ENCODE measurements at places on chromosomes 1 and 21.

DNA sequence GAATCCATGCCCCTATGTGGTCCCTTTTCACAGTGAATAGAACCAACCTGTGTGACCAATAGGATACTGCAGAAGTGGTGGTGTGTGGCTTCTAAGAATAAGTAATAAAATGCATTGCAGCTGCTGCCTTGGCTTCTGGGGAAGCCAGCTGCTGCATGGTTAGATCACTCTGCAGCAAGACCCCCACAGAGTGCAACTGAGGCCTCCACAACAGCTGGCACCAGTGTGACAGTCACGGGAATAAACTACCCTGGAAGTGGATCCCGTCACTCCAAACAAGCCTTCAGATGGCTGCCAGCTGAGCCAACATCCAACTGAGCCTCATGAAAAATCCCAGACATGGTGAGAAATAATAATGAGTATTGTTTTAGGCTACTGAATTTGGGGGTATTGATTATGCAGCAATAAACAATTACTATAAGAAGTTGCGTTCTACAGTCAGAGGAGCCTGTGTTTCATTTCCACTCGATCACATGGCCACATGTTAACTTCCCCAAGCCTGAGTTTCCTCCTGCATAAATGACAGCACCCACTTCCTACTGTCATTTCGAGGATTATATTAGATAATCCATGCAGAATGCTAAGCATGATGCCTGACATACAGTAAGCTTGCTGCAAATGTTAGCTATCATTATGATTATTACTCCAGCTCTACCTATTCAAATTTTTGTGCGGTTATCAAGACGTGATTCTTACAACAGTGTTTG lies 20.8 kb upstream of the COG2 start:
- no peak for DNase-seq

- DNase-seq: no peak
These were observed 26.6 kb downstream of the IL23R start for GRCh38 chr1:67192902-67193301.

DNA sequence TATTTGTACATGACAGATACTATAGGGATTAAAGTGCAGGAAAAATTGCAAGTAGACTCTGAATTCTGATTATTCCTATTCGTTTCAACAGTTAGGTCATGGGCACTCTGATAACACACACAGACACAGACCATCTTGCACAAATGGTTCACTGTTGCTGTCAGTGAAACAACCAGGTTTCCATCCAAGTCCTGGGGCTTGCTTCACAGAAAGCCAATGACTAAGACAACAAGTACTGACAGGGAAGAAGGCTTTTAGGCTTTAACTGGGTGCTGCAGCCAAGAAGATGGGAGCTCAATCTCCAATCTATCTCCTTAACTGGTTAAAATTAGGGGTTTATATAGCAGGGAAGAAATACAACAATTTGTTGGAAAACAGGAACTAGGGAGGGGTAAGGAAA lies 57.6 kb downstream of the RIMS3 start:
- no peak for DNase-seq

DNA sequence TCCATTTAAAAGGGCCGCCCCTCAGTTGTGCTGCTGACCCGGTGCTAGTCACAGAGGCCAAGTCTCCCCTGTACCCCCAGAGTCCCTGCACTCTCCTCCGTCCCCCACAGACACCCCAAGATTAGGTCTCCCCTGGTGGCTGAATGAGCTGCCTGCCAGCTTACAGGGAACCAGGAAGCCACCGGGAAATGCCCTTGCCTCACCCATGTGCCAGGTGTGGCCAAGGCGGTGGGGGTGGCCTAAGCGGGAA lies 32.7 kb downstream of the HSPG2 start:
- no peak for DNase-seq

GRCh38 chr21:46413365-46413696 lies 45.4 kb upstream of the DIP2A start:
- DNase-seq: no peak

GRCh38 chr1:231663211-231663792 lies 36.7 kb downstream of the DISC1 start:
- no peak for DNase-seq

- no peak for DNase-seq
These were observed 8.4 kb upstream of the COL18A1 start for GRCh38 chr21:45396620-45396995.

GRCh38 chr1:58780836-58781452 lies 2.9 kb downstream of the JUN start:
- no peak for DNase-seq

- DNase-seq: no peak
These were observed 156.0 kb downstream of the TOMM20 start for GRCh38 chr1:234972411-234973191.

GRCh38 chr1:39395357-39395831 lies 96.0 kb upstream of the BMP8A start:
- DNase-seq: peak; percentile 78

GRCh38 chr1:87436534-87436933 lies 107.9 kb downstream of the LMO4 start:
- peak; percentile 23 for DNase-seq

DNA sequence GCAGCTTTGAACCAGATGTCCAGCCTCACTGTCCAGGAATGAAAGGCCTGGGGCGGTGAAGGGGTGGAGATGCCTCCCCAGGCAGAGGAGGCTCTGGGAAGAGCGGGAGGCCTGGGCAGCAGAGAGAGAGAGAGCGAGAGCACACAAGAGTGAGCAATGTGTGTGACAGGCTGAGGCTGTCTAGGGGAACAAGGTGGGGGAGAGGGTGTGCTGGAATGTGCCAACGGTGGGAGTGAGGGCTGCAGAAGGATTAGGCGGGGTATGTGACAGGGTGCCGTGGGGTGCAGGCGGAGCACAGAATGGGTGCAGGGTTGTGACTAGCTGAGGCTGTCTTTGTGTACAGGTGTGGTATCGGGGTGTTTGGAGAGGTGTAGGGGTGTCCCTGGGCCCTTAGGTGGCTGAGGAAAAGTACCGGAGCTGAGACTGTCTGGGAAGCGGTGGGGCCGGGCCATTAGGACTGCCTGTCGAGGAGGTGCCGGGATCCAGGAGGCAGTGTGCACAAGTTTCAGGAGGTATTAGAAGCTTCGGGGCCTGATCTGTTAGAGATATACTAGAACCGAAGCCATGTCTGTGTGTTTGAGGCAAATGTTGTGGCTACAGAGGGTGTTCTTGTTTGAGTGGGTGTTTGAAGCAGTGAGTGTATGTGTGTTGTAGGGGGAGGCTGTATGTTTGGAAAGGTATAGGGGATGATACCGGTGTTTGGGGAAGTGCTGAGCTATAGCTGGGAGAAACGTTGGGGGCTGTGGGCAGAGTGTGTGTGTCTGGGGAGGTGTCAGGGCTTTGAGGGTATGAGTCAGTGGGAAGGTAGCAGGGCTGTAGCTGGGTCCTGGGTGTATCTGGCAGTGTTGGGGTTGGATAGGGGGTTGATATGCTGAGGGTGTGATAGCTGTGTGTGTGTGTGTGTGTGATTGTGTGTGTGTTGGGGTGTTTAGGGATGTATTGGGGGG lies 9.1 kb downstream of the AHDC1 start:
- DNase-seq: no peak

DNA sequence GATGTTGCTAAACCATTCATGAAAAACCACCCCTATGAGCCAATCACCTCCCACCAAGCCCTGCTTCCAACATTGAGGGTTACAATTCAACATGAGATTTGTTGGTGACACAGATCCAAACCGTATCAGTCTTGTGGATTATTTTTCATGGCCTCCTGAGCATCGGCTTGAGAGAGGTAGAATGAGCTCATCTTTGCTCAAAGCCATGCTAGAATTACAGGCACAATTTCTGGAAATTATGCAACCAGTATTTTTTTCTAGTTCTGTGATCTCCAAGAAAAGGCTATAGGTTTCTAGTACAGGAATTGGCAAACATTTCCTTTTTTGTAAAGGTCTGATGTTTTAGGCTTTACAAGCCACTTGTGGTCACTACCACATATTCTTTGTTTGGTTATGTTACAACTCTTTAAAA lies 219.4 kb downstream of the DUSP10 start:
- no peak for DNase-seq

- DNase-seq: no peak
These were observed 42.2 kb downstream of the ILDR2 start for GRCh38 chr1:166933140-166933539.

DNA sequence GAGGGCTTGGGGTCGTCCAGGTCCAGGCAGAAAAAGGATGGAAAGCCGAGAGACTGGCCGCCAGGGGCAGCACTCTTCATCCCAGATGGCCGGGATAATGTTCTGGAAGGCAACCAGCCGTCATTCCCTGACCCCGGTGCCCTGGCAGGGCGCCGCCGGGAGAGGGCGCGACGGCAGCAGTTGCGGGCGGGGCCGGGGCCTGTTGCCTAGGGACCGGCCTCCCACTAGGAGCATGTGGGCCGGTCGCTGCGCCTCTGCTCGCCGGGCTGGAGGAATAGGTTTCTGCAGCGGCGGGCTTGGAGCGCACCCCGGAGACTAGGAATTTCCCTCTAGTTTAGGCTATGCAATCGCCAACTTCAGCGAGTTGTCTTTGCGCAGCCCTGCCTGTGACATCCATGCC lies 11.0 kb downstream of the DMRTB1 start:
- peak; percentile 82 for DNase-seq

- no peak for DNase-seq
These were observed 371.7 kb upstream of the BRINP3 start for GRCh38 chr1:190849346-190849745.

- no peak for DNase-seq
These were observed 359.1 kb downstream of the S1PR1 start for GRCh38 chr1:101595881-101596374.

DNA sequence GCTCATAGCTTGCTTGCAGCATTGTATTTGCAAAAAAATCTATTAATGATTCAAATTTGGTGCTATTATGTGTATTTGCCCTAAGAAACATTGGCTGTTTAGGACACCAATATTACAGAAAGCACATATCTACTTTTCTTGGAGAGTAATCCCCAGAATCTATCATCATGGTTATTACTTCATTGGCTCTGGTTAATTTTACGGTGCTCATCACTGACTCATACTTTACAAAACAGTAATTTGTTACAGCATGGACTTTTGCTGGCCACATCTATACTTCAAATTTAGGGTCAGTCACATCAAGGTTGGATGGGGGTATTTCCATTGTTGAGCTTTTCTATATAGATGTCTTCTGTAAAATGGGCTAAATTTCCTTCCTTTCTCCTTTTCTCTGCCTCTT lies 45.7 kb downstream of the SH3GLB1 start:
- DNase-seq: peak; percentile 17

DNA sequence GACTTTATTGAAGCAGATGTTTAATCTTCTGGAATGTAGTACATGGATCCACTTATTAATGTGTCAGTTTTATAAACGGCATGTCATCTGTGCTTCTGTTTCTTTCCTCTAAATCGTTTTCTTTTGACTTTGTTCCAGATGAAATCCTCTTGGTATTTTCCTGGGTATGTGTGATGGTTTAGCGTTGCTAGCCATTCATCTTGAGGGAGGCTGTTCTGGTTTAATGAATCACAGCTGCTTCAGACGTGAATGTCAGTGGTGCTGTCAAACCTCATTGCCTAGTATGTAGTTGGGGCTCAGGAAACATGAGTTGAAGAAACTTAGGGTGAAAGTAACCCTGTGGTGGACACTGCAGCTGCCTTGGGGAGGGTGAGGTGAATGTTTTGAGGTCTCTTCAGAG lies 33.2 kb downstream of the KCNK1 start:
- no peak for DNase-seq

GRCh38 chr1:115476616-115477015 lies 138.6 kb upstream of the NGF start:
- peak; percentile 32 for DNase-seq

GRCh38 chr1:12622506-12622905 lies 4.5 kb upstream of the DHRS3 start:
- DNase-seq: no peak

DNA sequence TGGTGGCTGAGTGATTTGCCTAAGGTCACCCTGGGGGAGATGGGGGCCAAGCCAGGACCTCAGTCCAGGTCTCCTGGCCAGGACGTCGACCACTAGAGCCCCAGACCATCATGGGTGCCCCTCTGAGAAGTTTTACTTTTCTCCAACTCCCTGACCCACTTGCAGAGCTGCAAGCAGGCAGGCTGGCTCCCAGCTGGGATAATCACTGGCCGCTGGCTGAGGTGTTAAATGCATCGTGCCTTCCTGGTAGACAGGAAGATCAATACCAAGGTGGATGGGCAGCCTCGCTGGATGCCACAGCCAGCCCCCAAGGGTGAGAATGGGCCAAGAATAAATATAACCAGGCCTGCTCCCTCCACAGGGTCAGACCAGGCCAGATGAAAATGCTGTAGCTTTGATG lies 106.2 kb downstream of the EPHB2 start:
- DNase-seq: no peak

- no peak for DNase-seq
These were observed 19.9 kb upstream of the LHX4 start for GRCh38 chr1:180210008-180210620.

- no peak for DNase-seq
These were observed 37.3 kb upstream of the PGD start for GRCh38 chr1:10361515-10361914.

- DNase-seq: no peak
These were observed 80.3 kb downstream of the SLC35A3 start for GRCh38 chr1:100050139-100050538.

GRCh38 chr1:183953031-183953430 lies 84.5 kb downstream of the COLGALT2 start:
- no peak for DNase-seq

DNA sequence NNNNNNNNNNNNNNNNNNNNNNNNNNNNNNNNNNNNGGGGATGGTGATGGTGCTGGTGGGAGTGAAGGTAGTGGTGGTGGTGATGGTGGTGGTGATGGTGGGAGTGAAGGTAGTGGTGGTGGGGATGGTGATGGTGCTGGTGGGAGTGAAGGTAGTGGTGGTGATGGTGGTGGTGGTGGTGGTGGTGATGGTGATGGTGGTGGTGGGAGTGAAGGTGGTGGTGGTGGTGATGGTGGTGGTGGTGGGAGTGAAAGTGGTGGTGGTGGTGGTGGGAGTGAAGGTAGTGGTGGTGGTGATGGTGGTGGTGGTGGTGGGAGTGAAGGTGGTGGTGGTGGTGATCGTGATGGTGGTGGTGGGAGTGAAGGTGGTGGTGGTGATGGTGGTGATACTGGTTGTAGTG lies 93.6 kb downstream of the CRYAA start:
- DNase-seq: no peak

GRCh38 chr1:94727846-94728715 lies 92.1 kb upstream of the SLC44A3 start:
- no peak for DNase-seq

GRCh38 chr21:41974752-41975053 lies 20.9 kb upstream of the C2CD2 start:
- no peak for DNase-seq

- DNase-seq: no peak
These were observed 6.3 kb downstream of the HHAT start for GRCh38 chr1:210335001-210335400.
